ENCODE measurements at places on chromosomes 4 and X.

- DNase-seq = no peak
These were observed 2.0 kb downstream of the RAB40A start for GRCh38 chrX:103517246-103517645.

- DNase-seq = no peak
These were observed 789 bp upstream of the SRPX start for GRCh38 chrX:38221391-38221929.

DNA sequence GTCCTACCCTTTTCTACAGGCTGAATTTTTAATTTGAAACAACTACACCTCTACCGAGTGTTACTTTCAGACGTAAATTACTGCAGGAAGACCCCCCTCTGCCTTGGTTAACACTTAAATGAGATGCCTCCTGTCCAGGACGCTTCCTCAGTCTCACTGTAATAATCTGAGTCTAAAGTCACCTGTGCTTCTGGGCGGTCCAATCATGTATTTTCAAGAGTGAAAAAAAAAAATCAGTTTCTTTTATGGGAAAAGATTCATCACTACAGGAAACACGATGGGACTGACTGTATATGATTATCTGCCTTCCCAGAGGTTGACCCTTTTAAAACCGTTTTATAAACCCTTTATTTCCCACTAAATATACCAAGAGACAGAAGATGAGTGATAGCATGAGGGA, 776 bp downstream of the RBM47 start:
- no peak for DNase-seq

GRCh38 chr4:183971929-183972490, 66.9 kb downstream of the STOX2 start:
- DNase-seq = no peak

- DNase-seq = no peak
These were observed at the start of gene PDHA2 for GRCh38 chr4:95839891-95840290. Gene PDHA2, plus strand, starts transcription at chr4:95840093. Its CDS starts 58 bp downstream, at chr4:95840151.

DNA sequence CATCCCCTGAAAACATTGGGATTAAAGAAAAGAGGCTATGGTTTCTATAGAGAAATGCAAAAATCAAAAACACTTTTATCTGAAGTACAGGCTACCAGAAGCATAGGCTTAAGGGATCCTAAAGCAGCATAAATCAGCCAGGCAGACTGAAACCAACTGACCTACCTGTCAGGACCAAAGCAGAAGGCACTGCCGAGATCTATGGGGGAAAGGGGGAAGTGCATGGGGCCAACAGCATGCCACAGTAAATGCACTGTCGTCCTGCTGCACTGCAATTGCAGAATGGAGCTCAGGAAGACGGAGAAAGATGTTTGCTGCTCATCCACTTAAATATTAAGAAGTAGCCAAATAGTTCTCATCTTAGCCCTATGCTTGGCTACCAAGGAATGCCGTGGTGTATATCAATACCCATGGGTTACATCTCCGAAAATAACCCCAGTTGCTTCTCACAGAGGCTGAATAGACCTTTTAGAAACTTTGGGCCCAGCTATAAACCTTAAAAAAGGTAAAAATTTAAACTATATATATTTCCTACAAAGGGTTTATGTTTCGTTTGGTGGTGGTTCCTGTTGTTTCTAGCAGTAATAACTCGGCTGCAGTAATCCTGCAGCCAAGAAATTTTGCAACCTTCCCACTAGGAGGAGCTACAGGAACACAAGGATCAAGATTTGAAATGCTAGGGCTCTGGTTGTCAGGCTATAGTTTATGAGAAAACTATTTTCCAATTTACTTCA, 312.2 kb upstream of the DIAPH2 start:
- no peak for DNase-seq

DNA sequence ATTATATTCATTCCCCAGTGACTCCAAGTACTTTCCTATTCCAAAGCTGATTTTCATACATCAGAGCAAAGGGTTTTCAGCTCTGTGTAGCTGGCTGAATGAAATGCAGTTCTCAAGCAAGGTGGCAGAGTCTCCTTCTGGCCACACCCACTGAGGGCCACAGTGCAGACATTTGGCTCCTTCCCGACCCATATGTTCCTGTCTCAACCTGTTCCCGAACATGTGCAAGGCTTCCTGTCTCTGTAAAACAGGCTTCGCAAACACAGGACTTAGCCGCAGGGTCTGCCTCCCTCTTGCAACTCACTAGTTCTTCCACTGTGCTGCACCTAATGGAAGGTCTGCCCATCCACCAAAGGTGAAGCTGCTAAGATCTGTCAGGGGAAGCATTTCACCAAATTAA, 249.2 kb downstream of the MID1IP1 start:
- no peak for DNase-seq

Measured in activated effector memory CD4-positive, alpha-beta T cell treated with anti-CD3 and anti-CD28 coated beads, Interleukin-2, amount 50 U/mL, for 16 hours (primary cell).